Cerebellum (tissue), 4 donors: ENCODE measurements at places on chromosomes 4 and X. TPM values are rescaled to one million over a fixed set of nuclear protein-coding genes. Genes with fewer than 3 reads are reported as not detected.
A peak's percentile ranks its signal among the peaks of the same experiment; 100 is the strongest.

Gene ZAR1
- total RNA-seq = 0.27 TPM

Gene INPP4B
- total RNA-seq = 12.8 TPM

Gene MAML3
- 18.6 TPM for total RNA-seq

Gene STS
- 8.9 TPM for total RNA-seq

Gene ITGB1BP2
- total RNA-seq = 3.0 TPM

- DNase-seq = no peak
These were observed 28.7 kb downstream of the SEC24B start for GRCh38 chr4:109462297-109462696.

DNA sequence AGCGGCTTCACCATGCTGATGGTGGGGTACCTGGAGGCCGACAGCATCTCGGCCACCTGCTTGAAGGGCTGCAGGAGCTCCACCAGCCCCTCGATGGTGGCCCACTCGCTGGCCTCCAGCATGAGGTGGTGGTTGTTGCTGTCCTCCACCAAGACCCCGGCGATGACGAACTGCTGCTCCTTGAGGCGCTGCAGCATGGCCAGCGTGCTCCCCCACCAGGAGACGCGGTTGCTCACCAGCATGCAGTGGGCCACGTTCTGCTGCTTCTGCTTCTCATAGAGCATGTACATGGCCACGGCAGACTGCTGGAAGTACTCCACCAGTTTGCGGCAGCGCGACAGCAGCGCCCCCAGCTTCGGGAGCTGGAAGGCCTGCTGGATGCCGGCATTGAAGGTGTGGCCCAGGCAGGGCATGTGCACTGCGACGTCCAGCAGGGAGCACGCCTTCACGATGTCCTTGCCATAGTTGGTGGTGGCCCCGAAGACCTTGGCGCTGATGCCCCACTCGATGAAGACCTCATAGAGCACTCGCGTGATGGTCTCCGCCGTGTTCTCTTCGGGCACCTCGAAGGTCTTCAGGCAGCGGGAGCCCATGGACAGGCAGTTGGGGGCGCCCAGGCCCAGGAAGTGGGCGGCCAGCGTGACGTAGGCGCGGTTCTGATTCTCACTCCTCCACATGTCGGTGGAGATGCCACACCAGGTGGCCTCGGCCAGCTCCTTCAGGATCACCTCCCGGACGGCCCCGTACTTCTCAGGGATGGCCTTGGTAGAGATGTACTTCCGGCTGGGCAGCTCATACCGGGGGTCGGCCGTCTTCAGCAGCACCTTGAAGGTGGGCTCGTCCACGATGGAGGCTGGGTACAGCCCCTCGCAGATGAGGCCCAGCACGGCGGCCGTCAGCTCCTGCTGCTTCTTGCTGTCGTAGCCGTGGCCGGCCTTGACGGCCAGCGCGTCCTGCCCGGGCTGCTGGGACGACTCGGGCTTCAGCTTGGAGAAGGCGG is 11.0 kb downstream of the DHRSX start:
- no peak for DNase-seq

DNA sequence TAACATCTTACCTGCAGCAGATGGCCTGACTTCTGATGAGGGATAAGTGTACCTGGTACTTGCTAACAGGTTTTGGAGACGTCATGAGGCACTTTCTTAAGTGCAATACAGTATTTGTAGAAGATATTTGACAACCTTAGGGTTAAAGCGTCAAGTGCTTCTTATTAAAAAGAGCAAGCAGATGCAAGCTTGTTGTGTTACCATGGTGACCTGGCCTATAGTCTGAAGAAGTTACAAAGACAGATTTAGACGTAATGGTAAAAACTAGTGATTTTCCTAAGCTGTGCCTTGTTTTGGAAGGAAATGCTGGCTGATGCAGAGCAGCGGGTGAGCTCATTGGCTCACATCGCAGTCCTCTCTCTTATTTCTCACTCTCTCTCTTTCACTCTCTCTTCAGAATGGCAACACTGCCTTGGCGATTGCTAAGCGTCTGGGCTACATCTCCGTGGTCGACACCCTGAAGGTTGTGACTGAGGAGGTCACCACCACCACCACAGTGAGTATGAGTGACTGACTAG is 243.6 kb downstream of the ANK2 start:
- peak; percentile 17 for DNase-seq

- DNase-seq = no peak
These were observed 51.1 kb downstream of the LEF1 start for GRCh38 chr4:108117418-108118182.

DNA sequence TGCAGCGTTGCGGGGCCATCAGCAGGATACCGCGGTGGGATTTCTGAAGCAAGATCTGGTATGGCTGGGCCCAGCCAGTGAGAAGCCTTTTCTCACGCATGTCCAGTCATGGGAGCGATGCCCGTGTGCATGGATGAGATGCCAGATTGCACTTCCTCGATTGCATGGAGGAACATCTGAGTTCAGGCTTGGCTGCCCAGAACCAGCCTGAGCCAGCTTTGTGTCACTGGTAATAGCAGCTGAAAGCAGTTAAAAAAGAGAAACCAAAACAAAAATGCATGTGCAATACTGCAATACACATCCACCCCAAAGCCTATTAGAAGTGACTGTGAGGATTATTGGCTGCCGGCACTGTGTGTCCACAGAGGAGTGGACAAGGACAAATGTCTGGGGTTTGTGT is 59.3 kb downstream of the PSAPL1 start:
- DNase-seq = peak; percentile 40

GRCh38 chr4:186189656-186190055 is 1.7 kb upstream of the CYP4V2 start:
- no peak for DNase-seq
